ENCODE measurements at places on chromosomes 7 and 10. TPM values are rescaled to one million over a fixed set of nuclear protein-coding genes. Genes with fewer than 3 reads are reported as not detected.

TMEM184A gene
- 0.03 TPM for total RNA-seq

FAM13C gene
- total RNA-seq, result 5.0 TPM

AEBP1 gene
- 333 TPM for total RNA-seq

AS3MT gene
- total RNA-seq, result 5.0 TPM

SERPINE1 gene
- 1,589 TPM for total RNA-seq

JAZF1 gene
- 9.7 TPM for total RNA-seq

CNTNAP2 gene
- under 0.01 TPM for total RNA-seq

SDK1 gene
- 0.78 TPM for total RNA-seq

BTAF1 gene
- 48.8 TPM for total RNA-seq

SLC29A3 gene
- 1.3 TPM for total RNA-seq

TMEM176A gene
- total RNA-seq, result not detected

OR2A42 gene
- not detected for total RNA-seq

GPRIN2 gene
- total RNA-seq, result not detected

BBS9 gene
- 26.8 TPM for total RNA-seq

PRKAR2B gene
- 1.1 TPM for total RNA-seq

FAM149B1 gene
- total RNA-seq, result 42.3 TPM

PNLIPRP2 gene
- total RNA-seq, result not detected

TSPAN13 gene
- total RNA-seq, result 5.8 TPM

PLAC9 gene
- 8.0 TPM for total RNA-seq

PAX4 gene
- not detected for total RNA-seq

ANKRD30A gene
- total RNA-seq, result not detected

AHR gene
- total RNA-seq, result 187 TPM

HHEX gene
- 9.2 TPM for total RNA-seq

SFTPA1 gene
- not detected for total RNA-seq

TBC1D12 gene
- total RNA-seq, result 15.5 TPM

SLC16A12 gene
- total RNA-seq, result 0.33 TPM

CPEB3 gene
- 1.1 TPM for total RNA-seq

LRGUK gene
- 0.10 TPM for total RNA-seq

SPDYE11 gene
- total RNA-seq, result not detected

IGFBP3 gene
- total RNA-seq, result 1,159 TPM

Data from smooth muscle cell of the pulmonary artery (primary cell).